Osteoblast (primary cell): ENCODE measurements at places on chromosomes 3 and 15.
A peak's percentile ranks its signal among the peaks of the same experiment; 100 is the strongest.

DNA sequence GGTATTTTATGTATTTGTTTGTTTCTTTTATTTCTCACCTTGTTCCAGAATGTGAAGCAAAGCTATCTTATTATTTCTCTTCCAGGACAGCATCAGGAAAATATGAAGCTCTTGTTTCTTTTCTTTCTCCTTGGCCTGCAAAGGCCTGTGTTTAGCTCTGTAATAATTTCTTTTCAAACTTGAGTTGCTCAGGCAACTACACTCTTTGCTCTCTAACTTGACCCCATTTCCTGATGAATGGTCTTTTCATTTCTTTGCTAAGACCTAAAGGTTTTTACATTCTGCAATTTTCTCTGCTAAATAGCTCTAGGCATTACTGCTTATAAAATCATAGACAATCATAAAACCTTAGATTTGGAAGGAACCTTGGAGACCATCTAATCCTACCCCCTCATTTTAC is 26.2 kb upstream of the ZNF770 start:
- no peak for DNase-seq

- no peak for DNase-seq
Measured at GRCh38 chr15:61025781-61026180, 203.3 kb downstream of the RORA start.

DNA sequence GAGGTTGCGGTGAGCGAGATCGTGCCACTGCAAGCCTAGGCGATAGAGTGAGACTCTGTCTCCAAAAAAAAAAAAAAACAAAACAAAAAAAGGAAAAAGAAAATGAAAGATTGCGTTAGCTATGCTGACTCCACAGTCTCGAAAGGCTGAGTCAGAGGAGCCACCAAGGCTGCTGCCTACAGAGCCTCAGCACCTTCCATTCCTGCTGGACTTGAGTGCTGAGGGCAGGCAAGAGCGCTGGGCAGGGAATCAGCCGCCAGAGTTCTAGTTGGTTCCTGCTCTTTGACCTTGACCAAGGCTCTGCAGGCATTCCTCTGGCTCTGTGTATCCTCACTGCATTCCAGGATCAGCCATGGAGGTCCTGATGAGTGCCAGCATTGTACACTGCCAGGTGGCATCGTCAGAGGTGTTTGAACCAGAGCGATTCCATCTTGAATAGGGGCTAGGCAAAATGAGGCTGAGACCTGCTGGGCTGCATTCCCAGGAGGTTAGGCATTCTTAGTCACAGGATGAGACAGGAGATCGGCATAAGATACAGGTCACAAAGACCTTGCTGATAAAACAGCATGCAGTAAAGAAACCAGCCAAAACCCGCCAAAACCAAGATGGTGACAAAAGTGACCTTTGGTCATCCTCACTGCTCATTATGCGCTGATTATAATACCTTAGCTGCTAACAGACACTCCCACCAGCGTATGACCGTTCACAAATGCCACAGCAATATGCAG is 5.9 kb downstream of the MESP2 start:
- peak; percentile 95 for DNase-seq

GRCh38 chr15:39942101-39942752 is 8.3 kb downstream of the EIF2AK4 start:
- no peak for DNase-seq

GRCh38 chr3:11120091-11120805 is 34.0 kb upstream of the HRH1 start:
- peak; percentile 89 for DNase-seq

- DNase-seq = no peak
Measured at GRCh38 chr15:81161160-81161673, 27.1 kb downstream of the CFAP161 start.

- DNase-seq = no peak
Measured at GRCh38 chr3:50445919-50446318, 57.5 kb downstream of the CACNA2D2 start.

DNA sequence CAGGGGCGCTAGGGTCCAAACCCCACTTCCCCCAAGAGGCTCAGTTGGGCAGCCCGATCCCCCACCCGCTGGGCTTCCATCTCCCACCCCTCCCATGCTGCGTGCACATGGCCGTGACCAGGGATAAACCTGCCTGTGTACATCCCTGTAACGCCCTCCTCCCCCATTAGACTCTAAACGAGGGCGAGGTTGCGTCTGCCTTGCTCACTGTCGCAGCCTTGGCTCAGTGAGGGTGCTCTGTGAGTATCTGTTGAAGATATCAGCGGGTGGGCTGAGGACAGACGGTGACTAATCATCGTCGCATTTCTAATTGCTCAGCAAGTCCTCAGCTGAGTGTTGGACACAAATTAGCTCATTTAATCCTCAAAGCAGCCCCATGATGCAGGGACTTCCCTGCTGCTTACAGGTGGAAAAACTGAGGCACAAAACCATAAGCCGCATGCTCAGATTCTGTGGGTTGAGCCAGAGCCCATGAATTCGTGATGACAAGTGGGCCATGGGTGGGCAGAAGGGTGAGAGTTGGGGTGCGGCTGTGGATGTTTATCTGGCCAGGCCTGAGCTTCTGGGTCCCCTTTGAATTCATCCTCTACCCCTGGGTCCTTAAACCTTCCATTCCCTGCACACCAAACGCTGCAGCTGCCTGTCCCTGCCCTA is 26.0 kb downstream of the FBLN2 start:
- peak; percentile 80 for DNase-seq

DNA sequence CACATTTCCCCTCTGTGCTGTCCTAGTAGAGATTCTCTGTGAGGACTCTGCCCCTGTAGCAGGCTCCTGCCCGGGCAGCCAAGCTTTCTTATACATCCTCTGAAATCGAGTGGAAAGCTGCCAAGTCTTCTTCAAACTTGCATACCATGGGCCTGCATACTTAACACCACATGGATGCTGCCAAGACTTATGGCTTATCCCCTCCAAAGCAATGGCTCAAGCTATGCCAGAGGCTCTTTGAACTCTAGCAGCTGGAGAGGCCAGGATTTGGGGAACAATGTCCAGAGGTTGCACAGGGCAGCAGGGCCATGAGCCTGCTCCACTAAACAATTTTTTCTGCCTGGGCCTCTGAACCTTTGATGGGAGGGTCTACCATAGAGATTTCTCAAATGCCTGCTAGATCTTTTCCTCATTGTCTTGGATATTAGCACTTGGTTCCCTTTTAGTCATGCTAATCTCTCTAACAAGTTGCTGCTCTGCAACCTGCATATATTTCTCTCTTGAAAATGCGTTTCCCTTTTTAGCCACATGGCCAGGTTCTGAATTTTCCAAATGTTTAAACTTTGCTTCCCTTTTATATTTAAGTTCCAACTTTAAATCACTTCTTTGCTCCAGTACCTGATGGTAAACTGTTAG is 6.1 kb upstream of the PLSCR4 start:
- no peak for DNase-seq

GRCh38 chr3:133812872-133813271 is 7.3 kb downstream of the SRPRB start:
- DNase-seq = no peak

DNA sequence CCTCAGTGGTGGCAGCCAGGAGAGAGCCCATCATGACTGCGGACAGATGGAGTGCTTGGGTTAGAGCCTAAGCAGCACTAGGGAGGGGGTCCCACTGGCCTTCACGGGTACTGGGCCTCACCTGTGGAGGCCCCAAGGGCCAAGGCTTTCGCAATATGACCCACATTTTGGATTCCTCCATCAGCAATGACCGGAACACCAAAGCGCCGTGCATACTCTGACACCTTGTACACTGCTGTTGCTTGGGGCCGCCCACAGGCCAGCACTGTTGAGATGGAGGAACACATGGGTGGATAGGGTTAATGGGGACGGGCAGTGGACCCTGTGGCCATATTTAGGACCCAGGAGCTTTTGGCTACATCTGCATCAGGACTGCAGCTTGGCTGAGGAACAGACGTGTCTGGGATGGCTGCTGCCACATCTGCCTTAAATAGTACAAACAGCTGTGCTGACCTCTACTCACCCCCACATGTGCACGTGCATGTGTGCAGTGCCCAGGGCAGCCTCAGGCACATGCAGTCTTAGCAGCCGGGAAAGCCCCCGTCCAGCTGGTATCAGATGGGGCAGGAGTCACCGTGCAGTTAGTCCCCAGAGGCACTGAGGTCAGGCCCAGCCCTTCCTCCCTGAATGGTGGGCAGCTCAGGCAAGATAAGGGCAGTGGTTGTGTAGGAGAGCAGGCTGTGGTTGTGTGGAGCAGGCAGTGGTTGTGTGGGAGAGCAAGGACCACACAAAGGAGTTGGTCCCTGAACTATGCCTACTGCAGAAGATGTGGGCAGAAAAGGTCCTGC is 3.3 kb downstream of the NDUFAF3 start:
- DNase-seq = peak; percentile 59

DNA sequence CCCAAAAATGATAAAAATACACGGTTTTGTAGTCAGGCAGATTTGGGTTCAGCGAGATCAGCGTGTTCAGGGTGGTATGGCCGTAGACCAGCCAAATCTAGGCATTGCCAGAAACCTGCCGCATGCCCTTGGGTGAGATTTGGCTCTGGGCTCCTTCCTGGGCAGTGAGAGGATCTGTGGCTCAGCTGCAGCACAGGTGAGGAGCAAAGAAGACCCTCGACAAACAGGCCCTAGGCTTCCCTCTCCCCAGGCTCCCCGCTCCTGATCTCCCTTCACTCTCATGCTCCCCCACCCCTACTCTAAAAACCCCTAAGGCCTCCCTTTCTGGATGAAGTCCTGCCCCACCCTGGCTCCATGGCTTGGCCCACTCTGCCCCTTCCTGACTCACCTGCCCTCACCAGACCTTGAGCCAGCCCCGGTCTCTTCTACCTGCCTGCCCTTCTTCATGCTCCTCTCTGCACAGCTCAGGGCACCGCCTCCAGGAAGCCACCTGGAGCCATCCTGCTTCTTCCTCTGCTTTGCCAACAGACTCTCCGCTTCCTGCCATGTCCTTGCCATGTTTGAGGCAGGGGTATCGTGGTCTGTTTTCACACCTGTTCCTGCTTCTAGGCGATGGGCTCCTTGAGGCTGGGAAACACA is 88.1 kb downstream of the CORO2B start:
- no peak for DNase-seq

DNA sequence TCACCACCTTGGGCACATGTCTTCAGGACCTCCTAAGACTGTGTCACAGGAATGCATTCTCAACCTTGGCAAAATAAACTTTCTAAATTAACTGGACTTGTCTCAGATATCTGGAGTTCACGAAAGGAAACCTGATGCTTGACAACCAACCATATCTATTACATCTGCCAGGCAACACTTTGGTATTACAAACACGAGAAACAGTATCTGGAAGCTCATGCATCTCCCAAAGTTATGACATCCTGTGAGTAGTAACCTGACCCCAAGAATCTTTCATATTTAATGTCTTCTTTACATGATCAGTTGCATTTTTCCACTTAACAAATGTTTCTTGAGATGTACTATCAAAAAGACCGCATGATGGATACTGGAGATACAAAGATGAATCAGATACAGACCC is 465.3 kb upstream of the AGTR1 start:
- no peak for DNase-seq

DNA sequence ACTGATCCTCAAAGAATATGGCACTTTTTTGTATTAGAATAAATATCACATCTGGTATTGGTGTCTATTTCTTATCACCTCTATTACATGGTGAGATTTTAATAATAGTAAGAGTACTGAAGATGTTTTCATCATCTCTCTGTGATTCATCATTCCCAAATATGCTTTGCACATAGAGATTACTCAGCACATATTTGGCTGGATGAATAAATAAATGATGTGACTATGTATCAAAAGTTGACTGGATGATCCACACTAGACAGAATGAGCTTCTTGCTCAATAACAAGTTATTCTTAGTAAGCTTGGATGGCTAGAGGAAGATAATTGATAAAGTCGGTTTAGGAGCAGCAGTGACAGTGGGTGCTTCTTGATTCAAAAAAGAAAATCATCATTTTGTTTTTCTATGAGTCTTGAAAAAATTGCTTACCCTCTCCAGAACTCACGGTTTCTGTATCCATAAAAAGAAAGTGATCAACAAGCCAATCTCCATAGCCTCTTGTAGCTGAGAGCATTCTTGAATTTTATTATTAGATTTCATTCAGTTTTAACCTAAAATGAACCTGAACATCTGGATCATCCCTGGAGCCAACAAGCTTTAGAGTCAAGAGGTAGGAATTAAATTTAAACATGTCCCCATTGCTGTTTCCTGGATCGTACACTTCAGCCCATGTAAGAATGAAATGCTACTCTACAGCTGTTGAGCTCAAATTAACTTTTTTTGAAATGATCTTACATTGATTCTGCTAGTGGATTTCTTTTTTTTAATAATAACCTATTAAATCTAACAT is 104.8 kb upstream of the OSTN start:
- DNase-seq = peak; percentile 52

DNA sequence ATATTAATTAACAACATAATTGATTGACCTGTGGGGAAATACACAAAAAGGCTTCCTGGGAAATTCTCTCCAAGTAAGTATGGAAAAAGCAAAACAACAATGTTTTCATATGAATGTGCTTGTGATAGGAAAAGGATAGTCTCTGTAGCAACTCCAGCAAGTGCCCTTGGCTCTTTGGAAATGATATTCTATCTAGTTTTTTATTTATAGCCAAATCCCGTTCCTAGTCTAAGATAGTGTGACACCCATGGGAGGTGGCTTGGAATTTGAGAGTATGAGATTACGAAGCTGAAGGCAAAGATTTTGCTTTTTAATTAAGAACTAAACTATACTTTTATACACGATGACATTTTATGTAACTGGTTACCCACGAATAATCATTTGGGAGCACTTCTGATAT is 119.9 kb downstream of the PDZRN3 start:
- DNase-seq = no peak

- DNase-seq = no peak
Measured at GRCh38 chr3:3433711-3434110, 254.2 kb upstream of the CRBN start.

DNA sequence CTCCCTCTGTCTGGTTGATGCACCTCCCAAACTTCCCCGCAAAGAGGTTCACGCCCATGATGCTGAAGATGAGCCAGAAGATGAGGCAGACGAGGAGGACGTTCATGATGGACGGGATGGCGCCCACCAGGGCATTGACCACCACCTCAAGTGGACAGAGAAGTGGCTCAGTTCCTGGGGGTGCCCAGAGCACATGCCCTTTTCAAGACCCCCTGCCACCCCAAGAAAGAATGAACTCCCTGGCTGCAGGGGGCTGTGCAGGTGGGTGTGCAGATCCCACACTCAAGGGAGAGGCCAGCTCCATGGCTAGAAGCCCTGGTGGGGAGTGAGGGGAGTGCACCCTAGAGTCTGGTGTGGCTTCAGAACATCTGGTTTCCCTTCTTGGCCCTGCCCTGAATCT is 64.1 kb downstream of the EXOG start:
- no peak for DNase-seq

GRCh38 chr3:101273156-101273555 is 47.2 kb downstream of the IMPG2 start:
- DNase-seq = no peak

DNA sequence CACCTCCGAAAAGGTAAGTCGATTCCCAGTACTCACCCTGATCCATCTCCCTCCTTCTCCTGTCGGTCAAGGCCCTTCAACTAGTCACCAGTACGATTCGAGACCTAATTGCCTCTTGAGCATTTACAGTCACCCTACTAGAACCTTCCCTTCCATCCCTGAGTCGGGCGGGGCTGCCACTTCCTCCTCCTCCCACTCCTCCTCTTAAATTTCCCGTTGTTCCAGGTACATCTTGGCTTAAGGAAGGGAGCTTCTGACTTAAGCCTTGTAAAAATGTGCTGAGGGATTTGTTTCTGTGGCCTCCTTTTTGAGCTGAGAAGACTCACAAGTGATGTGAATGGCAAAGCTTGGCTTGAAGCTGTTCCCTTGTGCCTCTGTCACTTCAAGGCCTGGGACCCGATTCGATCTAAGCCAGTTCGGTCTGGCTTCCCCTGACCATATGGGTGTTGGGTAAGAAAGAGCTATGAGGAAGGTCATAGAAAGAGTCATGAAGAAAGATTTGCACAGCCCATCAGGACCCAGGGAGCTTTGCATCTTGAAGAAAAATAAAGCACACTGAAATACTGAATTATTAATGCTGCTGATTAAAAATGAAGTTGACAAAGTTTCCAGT is 28.1 kb downstream of the LCMT2 start:
- DNase-seq = no peak
